ENCODE measurements at places on chromosomes 6 and 20.

DNA sequence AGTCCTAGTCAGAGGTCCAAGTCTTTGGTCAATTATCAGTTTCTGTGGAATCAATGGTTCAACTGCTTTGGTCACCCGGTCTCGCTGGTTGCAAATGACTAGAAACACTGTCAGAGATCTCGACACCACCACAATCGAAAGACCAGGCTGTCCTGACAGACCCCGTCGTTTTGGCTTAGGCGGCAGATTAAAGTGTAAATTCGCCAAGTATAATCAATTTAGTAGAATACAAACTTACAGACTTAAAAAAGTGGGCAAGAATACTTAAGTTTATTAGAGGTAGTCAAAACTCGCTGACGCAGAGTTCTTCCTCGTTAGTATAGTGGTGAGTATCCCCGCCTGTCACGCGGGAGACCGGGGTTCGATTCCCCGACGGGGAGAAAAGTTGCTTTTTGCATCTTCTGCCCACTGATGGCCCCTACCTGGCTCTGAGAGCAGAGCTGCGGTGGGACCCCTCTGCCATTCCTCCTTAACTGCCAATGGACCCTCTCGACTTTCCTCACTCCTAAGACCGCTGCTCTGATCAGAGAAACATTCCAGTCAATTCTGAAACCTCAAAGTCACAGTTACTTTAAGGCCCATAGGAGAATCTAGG is 30.6 kb upstream of the ZNF184 start:
- DNase-seq = peak; percentile 79

DNA sequence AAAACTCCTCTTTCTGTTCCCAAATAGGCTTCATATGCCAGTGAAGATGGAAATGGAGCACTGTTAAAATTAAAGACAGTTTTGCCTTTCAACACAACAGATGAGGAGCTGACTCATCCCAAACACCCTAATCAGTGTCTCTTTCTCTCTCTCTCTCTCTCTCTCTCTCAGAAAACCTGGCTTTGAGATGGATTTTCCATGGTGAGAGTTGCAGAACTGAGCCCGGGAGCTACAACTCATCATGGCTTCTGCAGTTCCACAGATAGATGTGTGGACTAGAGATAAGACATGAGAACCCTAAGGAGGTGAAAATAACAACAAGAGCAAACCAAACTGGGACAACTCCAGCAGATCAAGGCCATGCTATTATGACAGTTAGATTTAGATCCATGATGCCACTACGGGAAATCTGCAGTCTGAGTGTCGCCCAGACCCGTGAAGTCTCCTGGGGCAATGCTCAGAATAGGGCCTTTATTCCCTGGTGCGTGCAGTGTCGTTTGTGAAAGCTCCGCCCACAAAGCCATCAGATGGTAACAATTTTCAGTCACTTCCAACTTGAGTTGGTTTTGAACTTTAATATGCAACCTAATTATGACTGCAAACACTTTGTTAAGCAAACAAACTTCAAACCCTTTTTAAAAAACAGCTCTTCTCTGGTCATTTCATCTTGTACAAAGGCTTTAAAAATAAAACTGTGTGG is 338.2 kb upstream of the PREP start:
- no peak for DNase-seq

DNA sequence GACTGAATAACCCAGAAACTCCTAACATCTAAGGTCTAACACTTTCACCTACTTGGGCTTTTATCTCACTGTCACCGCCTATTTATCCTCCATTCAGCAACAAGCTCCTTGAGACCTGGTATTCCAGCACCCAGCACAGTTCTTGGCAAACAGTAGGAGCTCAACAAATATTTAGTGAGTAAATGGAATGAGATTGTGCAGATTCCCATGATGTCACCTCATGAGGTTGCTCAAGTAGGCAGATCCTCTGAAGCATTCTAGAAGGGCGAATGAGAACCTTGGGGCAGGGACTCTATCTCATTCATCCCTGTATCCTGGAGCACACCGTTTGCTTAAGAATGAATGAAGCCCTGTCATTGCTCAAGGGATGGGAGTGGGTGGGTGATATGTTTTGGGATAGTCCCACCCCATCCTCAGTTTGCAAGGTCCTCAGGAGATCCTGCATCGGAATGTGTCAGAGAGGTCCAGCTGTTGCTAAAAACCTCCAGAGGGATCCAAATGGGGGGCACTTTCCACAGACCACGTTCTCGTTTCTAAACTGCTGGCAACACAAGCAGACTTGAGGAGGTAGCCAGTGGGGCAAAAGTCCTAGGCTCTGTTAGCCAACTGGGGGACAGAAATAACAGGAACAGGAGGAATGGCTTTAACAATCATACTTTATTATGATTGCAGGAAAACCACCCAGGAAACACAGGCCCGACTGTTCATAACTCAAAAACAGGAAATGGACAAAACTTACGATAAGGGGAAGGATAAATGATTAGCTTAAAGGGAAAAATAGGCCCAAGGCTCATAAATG is 42.0 kb downstream of the EDN1 start:
- DNase-seq = no peak

DNA sequence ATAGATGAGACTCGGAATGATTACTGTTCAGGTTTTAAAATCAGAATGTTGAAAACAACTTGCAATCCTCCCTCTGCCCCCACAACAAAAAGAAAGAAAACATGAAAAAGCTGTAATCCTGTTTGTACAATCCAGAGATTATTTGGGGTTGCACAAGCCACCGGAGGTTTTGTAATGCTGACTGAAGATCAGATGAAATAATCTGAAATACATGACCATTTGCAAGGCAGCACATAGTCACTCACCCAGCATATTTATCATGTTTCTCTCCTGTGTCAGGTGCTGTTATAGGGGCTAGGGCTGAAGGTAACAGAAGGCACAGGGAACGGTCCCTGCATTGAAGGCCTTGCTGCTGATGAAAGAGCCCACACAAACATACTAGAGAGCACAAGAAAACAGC is 85.3 kb downstream of the SIM1 start:
- no peak for DNase-seq

GRCh38 chr6:129030215-129030614 is 147.3 kb downstream of the LAMA2 start:
- no peak for DNase-seq

GRCh38 chr20:1882026-1882425 is 13.2 kb upstream of the SIRPA start:
- no peak for DNase-seq

DNA sequence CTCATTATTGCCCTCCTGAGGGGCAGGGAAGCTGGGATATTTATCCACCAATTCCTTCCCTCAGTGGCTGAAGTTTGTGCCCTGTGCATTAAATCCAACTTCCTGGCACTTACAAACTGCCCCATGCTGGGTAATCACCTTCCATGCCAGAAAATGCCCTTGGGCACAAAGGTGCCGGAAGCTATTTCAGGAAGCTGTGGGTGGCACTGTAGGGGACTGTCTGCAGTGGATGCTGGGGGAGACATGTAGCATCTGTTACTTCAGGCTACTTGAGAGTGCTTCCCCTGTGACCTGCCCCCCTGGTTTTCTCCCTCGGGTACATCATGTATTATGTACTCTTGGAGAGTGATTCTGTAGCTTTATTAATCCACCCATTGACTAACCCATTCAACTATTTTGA is 24.7 kb upstream of the RALGAPA2 start:
- no peak for DNase-seq

DNA sequence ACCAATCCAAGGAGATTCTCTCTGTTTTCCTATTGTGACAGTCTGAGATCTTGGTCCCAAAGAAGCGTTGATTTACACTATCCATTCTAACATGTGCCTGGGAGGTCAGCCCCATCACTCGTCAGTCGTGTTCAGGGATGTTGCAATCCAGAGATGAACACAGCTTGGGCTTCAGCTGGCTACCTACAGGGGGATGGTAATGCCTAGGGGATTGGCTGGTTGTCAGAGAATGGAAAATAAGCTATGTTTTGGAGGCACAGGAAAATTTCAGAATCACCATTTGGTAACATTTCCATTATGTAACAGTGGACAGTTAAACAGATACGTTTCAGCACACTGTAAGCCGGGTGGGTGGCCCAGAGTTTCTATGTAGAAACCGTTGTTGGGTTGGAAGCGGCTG is 147.1 kb upstream of the RALGAPA2 start:
- no peak for DNase-seq

DNA sequence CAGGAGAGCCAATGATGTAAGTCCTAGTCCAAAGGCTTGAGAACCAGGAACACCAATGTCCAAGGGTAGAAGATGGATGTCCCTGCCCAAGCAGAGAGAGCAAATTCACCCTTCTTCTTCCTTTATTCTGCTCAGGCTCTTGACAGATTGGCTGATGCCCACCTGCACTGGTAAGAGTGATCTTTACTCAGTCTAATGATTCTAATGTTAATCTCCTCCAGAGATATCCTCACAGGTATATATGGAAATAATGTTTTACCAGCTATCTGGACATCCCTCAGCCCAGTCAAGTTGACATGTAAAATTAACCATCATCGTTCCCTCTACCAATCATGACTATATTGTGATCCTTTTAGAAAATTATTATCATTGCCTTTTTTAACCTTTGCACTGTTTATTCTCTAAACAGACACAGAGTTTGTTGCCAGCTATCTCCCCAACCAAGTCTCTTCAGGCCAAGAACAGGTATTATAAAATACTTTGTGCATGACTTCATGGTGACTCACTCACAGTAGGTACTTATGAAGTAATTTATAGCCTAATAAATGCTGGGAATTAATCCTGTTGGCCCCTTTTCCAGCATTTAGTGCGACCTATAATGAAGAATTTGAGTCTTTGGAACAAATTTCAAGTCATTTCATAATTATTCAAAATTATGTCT is 26.2 kb upstream of the TSHZ2 start:
- DNase-seq = no peak

GRCh38 chr6:108927927-108928326 is 79.7 kb downstream of the ARMC2 start:
- DNase-seq = no peak

- no peak for DNase-seq
Measured at GRCh38 chr6:150631984-150632642, 32.4 kb downstream of the PLEKHG1 start.

GRCh38 chr20:61125546-61126180 is 126.4 kb upstream of the CDH4 start:
- DNase-seq = no peak

DNA sequence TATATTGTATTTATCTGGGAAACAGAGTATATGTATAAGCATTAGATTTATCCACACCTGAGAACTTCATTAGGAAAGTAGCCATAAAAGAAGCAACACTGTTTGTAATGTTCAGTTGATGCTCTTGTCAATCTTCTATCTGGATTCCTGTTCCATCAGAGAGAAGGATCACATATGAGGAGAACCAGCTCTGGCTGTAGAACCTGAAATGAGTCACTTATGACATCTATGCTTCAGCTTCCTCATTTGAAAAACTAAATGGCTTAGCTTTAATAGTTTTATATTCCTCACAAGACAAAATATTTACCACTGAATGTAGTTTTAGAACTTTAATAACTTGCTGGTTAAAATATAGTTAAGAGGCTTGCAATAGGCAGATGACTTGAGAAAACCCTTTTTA is 144.7 kb downstream of the TASP1 start:
- no peak for DNase-seq

- no peak for DNase-seq
Measured at GRCh38 chr20:11832851-11833250, 84.8 kb upstream of the BTBD3 start.

DNA sequence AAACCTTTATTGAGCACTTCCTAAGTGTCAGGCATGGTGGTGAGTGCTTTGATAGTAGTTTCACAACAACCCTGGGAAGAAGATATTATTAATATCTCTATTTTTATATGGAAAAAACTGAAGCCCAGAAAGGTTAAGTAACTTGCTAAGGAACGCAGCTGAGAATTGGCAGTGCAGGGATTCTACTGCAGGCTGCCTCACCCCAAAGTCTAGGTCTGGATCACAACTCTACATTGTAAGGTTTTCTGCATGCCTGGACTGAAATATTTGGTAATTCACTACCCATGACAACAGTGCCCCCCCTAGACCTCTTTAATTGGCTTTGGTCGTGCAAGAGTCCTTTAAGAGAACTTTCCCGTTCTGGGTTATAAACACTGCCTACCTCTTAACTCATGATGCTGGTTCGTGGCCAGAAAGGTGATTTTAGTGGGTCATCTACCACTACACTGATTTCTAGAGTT is 67.1 kb upstream of the KCNQ5 start:
- DNase-seq = no peak

GRCh38 chr6:92000112-92000511 is 1413.2 kb upstream of the MAP3K7 start:
- DNase-seq = no peak

- DNase-seq = no peak
Measured at GRCh38 chr6:122200440-122200839, 199.0 kb upstream of the HSF2 start.

GRCh38 chr20:1310071-1310470 is 18.9 kb downstream of the SDCBP2 start:
- DNase-seq = no peak

GRCh38 chr20:58129721-58130151 is 98.7 kb downstream of the ANKRD60 start:
- no peak for DNase-seq

DNA sequence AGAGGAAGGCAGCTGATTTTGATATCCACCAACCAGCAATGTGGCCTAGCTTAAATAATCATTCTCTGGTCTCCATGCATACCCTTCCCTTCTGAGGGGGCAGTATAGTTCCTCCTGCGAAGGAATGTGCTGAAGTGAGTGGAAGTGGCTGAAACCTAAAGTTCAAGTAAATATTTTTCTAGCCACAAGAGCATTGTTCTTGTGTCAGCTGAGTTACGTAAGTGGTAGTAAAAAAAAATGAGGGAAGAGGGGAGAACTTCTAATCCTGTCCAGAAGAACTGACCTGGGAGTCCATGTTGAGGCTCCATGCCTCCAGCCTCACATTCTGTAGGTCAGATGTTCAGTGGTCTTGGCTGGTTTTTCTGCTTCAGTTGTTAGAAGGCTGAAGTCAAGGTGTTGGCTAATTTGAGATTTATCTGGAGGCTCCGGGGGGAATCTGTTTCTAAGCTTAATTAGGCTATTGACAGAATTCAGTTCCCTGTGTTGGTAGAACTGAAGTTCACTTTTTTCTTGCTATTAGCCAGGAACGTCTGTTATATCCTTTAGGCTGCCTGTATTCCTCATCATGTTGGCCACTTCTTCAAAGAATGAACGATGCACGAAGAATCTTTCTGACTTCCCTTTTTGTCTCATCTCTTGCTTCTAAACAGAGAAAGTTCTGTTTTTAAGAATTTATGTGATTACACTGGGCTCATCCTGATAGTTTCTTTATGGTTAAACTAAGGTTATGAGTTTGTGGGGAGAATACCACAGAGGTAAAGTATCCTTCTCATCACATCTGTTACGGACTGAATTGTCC is 207.1 kb upstream of the PRSS16 start:
- no peak for DNase-seq

DNA sequence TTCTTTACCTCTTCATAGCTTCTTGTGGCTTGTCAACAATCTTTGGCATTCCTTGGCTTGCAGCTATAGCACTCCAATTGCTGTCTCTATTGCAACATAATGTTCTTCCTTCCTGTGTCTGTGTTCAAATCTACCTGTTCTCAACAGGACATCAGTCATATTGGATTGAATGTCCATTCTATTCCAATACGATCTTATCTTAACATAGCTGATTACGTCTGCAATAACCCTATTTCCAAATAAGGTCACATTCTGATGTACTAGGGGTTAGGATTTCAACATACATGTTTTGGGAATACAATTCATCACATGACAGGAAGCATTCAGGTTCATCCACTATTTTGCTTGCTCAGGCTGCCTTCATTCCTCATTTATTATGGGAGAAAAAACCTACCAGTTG is 684.4 kb upstream of the CITED2 start:
- DNase-seq = no peak
